Smooth muscle cell of the umbilical artery (primary cell): ENCODE measurements at places on chromosomes 1 and 21. TPM values are rescaled to one million over a fixed set of nuclear protein-coding genes. Genes with fewer than 3 reads are reported as not detected.

NES gene
- total RNA-seq, result 5.0 and 21.8 TPM in 2 replicates

S100B gene
- total RNA-seq, result not detected in 2 replicates

CRYAA gene
- total RNA-seq, result not detected in 2 replicates

NECTIN4 gene
- 0.30 and 1.8 TPM in 2 replicates for total RNA-seq

CLCA1 gene
- total RNA-seq, result not detected in 2 replicates

THEM4 gene
- total RNA-seq, result 8.2 and 9.8 TPM in 2 replicates

GBP7 gene
- total RNA-seq, result not detected in 2 replicates

MRPL55 gene
- 43.6 and 71.6 TPM in 2 replicates for total RNA-seq

FOXD2 gene
- total RNA-seq, result 0.05 TPM in 1 of 2 replicates, not detected in the other

IFNLR1 gene
- total RNA-seq, result not detected in 2 replicates

TMEM200B gene
- total RNA-seq, result 4.8 and 5.6 TPM in 2 replicates

S100A14 gene
- total RNA-seq, result not detected in 2 replicates

ASAP3 gene
- total RNA-seq, result 19.9 and 24.1 TPM in 2 replicates

S100A16 gene
- 146 and 351 TPM in 2 replicates for total RNA-seq

SPRR3 gene
- not detected in 2 replicates for total RNA-seq

RHOU gene
- total RNA-seq, result 2.8 and 11.0 TPM in 2 replicates

PTPRU gene
- 33.2 and 51.7 TPM in 2 replicates for total RNA-seq

CYP4A22 gene
- total RNA-seq, result not detected in 2 replicates

CLCA4 gene
- total RNA-seq, result not detected in 2 replicates

KRTAP6-2 gene
- total RNA-seq, result not detected in 2 replicates

LEPR gene
- total RNA-seq, result 18.1 and 18.3 TPM in 2 replicates

ZNF648 gene
- total RNA-seq, result not detected in 2 replicates

LRRC38 gene
- not detected in 2 replicates for total RNA-seq

ADAMTS1 gene
- total RNA-seq, result 42.4 and 47.8 TPM in 2 replicates
